Hematopoietic multipotent progenitor cell treated with erythropoietin and hydrocortisone succinate and interleukin-3 and kit ligand, for 6 days (in vitro differentiated cells): ENCODE measurements at places on chromosomes 3 and 15.

GRCh38 chr3:30712991-30713390 lies 106.6 kb downstream of the TGFBR2 start:
- DNase-seq: no peak

GRCh38 chr3:61136191-61136590 lies 115.1 kb downstream of the FHIT start:
- no peak for DNase-seq

DNA sequence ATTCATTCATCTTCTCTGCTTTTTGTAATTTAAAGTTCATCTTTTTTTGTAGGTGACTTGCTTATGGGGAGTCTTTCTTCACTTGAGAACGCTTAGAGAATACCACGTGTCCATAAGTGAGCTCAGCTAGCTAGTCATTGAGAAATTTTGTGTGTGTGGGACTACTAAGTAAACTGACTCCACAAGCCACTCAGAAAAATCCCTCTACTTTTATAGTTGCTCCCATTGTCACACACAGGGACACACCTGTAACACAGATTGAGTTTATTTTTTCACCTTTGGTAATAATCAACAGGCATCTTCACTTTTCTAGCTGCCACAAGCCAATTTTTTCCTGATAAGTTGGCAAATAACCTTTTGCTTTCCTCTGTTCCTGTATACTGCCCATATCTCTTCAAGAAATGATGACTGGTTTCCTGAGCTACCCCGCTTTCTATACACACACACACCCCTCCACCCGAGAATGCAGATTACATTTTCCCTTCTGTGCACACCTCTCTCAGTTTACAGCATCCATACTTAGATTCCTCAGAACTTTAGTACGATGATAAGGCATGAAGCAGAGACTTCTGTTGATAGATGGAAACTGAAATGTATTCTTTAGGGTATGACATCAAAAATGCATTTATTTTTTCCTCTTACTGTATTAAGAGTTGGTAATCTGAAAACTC lies 4.6 kb downstream of the TSC22D2 start:
- peak; percentile 59 for DNase-seq

DNA sequence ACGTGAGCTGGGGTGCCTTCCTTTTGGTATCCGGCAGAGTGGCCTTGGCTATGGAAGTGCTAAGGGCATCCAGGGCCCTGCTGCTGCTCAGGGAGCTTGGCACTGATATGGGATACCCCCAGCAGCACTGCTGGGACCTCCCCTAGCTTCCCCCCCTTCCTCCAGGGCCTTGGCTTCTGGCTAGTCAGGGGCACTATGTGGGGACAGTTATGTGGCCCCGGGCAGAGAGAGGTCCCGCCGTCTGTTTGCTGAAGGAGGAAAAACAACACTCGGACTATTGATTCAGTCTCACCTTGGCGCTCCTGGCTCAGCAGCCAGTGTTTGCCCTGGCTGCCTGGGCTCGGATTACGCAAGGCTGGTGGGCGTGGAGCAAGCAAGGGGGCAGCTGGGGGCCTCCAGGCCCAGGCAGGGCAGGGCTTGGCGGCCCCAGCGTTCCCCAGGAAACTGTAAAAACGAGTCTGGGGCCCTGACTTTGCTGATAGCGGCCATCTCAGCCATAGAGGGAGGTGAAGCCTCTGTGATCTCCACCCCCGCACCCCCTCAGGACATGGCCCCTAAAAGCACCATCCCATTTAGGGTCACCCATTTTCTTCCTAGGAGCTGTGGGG lies 5.7 kb downstream of the FURIN start:
- DNase-seq: peak; percentile 74

DNA sequence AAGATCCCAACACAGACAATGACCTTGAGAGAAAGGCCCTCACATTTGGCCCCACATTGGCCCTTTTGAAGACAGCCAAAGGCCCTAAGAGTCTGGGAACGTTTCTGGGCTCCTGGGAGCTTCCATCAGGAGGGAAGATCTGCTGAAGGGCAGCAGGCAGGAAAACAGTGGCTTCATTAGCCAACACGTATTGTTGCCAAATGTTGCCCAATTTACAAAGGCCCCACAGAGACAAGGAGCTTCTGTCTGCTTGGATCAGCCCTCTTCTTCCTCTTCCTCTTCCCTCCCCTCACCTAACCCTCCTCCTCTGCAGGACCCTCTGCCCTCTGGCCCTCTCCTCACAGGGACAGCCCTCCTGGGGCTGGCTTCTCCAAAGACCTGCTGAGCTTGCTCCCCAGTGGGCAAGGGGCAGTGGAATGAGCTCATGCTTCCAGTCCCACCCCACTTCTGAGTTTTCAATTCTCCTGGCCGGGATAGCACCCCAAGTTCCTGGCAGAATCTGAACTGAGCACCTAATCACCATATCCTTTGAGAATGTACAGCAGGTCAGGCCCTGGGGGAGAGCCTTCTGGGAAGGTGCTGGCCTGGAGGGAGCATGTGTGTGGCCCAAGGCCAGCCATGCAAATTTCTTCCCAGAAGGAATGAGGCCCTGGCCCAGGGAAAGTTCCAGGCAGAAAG lies 5.1 kb upstream of the LTF start:
- no peak for DNase-seq

DNA sequence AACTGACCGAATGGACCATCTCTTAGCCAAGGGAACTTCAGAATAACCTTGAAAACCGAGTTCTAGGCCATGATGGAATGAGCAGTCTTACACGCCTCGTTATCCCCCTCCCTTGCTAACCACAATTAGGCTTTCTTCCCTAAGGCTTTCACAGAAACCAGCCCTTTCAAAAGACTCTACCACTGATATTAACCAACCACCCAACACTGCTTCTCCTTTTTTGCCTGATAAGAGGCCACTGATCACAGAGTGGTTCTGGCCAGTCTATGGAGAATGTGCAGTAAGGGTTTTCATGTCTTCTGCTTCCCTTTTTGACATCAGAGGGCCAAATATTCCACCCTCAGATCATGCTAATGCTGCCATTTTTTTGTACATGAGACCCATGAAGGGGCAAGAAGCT lies 59.3 kb downstream of the MCF2L2 start:
- DNase-seq: peak; percentile 96

DNA sequence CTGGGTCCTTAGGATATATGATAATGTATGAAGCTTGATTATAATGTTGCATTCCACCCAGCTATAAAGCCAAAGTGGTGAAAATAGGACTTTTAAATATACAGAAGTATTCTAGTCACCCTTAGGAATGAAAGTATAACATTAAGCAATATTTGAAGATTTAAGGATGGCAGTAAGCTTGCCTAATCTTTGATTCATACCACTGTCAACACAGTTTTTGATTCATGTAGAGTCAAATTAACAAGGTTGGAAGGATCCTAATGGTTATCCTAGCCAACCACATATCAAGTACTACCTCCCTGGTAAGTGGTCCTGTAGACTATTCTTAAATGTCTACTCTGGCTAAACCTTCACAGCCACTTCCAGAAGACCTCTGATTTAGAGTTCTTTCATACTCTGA lies 18.6 kb downstream of the ARIH1 start:
- DNase-seq: no peak

DNA sequence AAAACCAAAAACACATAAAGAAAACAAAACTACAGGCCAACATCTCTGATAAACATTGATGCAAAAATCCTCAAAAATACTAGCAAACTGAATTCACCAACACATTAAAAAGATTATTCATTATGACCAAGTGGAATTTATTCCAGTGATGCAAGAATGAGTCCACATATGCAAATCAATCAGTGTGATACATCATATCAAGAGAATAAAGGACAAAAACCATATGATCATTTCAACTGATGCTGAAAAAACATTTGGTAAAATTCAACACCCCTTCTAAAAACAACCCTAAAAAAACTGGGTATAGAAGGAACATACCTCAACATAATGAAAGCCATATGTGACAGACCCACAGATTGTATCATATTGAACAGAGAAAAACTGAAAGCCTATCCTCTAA lies 265.6 kb upstream of the DCBLD2 start:
- DNase-seq: no peak

DNA sequence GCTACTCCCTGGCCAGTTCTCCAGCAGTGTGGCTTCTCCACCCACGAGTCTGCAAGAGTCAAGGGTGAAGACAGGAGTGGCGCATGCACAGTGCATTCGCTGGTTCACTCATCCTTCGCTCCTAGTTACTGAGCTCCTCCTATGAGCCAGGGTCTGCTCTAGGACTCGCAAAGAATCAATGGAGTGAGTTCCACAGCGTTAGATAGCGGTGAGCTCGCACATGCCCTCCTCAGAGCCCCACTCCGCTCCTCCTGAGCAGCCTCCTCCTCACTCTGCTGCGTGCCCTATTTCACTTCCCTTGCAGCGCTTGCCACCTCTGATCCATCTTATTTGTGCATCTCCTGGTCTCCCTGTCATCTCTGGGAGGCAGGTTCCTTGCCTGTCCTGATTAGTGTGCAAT lies 63.0 kb downstream of the NUP210 start:
- no peak for DNase-seq

GRCh38 chr3:191637611-191638010 lies 176.6 kb downstream of the PYDC2 start:
- DNase-seq: peak; percentile 26

DNA sequence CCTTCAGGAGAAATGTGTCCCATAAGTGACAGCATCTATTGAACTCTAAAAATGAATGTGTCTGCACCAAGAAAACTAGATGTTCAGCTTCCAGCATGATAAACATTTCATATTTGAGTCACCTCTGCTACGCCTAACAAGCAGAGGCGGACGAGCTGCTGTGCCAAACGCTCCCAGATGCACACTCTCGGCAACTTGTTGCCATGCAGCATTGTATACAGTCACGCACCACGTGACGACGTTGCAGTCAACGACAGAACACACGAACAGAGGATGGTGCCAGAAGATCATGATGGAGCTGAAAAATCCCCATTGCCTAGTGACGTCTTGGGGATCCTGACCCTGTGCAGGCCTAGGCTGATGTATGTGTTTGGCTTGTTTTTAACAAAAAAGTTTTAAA lies 137.5 kb downstream of the XXYLT1 start:
- no peak for DNase-seq

GRCh38 chr3:29420106-29420505 lies 139.2 kb downstream of the RBMS3 start:
- DNase-seq: no peak

DNA sequence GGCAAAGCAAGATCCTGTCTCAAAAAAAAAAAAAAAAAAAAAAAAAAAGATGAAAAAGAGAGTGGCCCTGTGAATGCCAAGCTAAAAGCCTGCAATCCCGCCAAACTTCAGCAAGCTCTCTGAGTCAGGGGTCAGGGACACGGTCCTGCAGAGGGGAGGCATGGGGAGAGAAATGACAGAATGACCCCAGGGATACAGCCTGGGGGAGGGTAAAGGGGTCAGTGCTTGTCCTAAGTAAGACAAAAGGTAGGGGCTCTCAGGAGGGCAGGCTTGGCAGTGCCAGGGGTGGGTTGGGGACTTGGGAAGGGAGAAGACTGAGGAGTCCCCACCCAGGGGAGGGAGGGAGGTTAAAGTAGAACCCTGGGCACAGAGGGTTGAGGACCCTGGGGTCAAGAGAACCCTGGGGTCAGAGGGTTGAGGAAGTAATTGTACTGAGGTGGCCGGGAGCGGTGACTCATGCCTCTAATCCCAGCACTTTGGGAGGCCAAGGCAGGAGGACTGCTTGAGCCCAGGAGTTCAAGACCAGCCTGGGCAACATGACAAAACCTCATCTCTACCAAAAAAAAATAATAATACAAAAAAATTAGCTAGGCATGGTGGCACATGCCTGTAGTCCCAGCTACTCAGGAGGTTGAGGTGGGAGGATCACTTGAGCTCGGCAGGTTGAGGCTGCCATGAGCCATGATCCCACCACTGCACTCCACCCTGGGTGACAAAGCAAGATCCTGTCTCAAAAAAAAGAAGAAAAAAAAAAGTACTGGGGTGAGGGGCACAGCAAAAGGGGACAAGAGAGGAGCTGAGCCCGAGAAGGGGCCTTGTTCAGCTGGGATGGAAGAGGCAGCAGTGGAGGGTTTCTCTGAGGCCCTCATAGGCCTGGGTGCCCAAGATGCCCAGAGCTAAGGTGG lies 5.2 kb upstream of the SEMA3B start:
- DNase-seq: no peak

GRCh38 chr3:10520072-10520471 lies 14.7 kb upstream of the ATP2B2 start:
- no peak for DNase-seq

DNA sequence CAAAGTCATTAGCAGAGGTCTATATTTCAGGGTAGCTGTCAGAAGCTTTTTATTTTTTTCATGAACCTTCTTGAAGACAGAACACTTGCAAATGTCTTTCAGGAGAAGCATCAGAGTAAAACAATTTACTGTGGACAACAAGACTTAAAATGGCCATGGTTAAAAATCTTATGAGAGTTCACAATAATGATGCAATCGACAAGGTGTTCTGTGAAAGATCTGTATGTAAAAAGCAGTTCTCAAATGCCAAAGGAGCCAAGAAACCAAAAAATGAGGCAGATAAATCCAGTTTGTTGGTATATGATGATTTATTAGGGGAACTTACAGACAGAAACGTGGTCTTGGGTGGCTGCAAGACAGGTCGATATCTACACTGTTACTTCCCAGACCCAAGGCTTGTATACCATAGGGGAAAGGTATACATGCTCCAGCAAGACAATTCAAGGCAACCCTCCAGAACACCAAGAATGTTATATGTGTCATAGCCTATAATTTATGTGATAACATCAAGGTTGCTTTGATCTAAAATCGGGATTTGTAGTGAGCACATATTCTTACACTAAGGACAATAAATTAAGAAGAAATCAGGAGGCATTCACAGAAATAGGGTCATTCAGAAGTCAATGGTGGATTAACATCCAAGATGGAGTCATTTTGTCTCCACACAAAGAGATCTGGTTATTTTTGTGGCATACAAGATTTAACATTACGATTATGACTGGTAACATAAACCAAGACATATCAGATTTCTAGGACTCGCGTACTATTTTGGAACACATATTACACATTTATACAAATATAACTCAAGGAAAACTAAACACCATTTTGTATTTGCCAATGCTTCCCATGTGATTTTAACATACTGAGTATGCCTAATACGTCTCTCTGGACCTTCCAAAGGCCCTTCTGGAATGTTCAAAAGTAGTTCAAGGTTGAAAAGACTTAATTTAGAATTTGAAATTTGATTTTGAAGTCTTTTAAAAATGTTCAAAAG lies 316.4 kb downstream of the THSD4 start:
- no peak for DNase-seq

DNA sequence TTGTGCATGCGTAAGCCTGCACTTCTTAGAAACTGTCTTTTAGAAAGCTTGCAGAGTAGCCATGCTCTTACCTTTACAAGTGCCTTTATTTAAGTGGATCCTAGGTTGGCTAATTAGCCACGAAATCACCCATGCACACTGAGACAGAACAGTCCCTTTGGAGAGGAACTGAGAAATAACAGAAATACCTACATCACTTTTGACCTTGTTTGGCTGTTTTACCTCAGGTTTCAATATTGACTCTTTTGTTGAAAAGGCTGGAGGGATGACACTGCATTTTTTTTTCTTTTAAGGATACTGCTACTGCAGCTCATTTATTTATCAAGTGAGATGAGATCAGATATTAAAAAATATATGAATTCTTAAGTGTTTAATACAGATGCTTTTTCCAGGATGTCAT lies 155.6 kb upstream of the GOLIM4 start:
- DNase-seq: no peak

GRCh38 chr3:106183762-106184391 lies 315.1 kb upstream of the CBLB start:
- no peak for DNase-seq
